ENCODE measurements at places on chromosomes 12 and 14.

- no peak for DNase-seq
These were observed 14.1 kb upstream of the NOP2 start for GRCh38 chr12:6582196-6582595.

DNA sequence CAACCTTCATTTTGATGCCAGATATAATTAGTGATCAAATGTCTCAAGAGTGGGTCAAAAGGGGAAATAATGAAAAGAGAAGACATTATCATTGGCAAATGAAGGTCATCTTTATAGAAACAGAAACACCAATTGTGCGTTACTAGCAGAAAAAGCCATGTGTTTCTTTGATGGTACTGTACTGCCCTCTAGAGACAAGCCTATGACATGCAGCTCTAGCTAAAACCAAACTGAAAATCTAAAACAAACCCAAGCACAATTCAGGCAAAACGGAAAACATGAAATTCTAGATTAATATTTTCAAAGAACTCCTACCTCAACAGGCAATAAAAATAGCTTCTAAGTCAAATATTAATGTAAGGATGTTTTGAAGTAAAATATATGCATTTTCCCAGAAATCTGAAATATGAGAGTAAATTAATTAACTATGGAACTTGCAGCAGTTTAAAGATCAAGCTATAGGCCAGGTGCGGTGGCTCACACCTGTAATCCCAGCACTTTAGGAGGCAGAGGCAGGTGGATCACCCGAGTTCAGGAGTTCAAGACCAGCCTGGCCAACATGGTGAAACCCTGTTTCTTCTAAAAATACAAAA is 115.4 kb downstream of the KLHL28 start:
- no peak for DNase-seq

DNA sequence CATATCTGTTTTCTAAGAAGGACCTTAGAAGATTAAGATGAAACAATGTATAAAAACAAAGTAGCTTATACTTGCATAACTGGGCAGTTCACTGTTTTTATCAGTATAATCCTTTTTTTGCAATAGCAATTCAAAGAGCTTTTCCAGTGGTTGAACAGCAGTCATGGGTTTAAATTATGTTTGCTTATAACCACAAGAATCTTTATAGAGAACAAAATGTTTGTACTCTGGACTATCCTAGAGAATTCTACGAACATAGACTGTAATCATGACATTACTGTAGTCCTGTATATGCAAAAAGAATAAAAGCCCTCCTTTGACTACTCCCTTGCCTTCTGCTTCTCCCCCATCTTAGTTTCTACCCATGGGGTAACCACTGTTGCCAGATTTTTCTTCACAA is 5.7 kb downstream of the FAM177A1 start:
- no peak for DNase-seq

GRCh38 chr14:81235096-81235495 is 14.3 kb upstream of the GTF2A1 start:
- DNase-seq: no peak

DNA sequence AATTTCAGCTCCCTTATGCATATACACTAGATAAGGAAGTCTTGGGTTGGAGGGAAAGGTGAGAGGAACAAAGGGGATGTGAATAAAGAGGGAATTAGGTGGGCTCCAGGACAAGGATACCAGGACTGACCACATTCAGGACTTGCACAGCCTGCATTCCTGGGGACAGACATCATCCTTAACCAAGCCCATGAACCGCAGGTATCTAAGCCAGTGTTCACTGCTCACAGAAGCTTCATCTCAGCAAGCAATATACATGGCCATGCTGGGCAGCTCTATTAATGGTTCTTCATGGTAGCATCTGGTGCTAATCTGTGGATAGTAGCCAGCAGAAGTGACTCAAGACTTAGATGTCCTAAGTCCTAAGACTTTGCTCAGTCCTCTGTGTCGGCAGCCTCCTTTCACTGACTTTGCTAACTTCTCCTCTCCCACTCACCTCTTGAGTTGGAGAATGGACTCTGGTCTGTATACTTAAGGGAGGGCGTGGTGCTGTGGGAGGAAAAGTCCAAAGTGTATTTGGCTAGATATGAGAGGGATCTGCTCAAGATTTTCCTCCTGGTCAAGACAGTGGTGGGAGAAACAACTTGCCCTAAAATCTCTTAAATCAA is 136.1 kb downstream of the ASCL1 start:
- no peak for DNase-seq

DNA sequence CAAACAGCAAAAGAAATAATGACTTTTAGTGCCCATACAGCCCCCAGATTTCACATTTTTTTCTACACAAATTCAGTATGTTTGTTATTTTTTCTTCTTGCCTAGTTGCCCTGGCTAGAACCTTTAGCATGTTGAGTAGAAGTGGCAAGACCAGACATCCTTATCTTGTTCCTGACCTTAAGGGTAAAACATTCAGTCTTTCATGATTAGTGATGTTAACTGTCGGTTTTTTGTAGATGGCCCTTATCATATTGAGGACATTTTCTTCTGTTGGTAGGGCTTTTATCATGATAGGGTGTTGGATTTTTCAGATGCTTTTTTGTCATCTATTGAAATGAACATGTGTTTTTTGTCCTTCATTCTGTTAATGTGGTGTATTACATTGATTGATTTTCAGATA is 17.1 kb downstream of the IRAK3 start:
- DNase-seq: no peak

GRCh38 chr12:96749999-96750398 is 157.1 kb upstream of the NEDD1 start:
- no peak for DNase-seq

GRCh38 chr14:70696026-70696425 is 54.3 kb downstream of the TTC9 start:
- no peak for DNase-seq

DNA sequence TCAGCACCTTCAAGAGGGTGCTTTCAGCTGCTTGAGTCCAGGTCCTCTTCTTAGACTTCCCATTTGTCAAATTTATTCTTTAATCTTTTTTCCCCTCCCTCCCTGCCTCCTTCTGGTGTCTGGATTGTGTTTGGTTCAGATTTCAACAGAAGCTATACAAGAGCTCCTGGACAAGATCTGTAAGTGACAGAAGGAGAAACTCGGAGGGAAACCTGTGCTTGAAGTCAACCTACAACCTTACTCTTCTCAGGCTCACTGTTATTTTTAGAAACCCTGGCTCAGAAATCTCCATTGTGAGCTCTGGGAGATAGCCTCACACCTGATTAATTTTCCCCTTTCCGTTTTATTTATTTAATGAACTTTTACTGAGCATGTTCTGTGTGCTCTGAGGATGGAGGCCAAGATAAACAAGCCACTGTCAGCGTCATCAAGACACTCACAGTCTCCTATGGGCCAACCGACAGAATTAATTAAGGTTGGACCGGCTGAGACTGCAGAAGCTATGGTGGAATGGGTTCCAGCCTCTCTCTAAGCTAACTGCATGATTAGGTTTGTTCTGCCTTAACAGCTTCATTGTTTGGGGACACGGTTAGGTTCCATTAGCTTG is 13.5 kb downstream of the PDE1B start:
- DNase-seq: no peak

DNA sequence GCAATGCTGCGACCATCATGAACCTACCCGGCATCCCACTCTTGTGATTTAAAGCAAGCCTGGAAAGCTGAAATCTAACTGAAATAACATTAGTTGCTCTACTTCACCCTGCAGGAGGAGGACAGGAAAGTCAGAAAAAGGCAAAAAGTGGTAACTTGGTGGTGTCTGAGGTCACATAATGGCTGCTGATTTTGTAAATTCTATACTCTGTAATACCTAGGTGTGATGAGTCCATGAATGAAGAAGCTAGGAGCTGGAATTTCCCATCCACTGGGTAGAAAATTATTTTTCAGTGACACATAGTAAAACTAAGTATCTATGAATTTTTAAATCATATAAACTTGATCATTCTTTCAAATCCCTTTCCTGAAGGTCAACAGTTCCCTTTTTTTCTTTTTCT is 183.8 kb downstream of the FOXN3 start:
- DNase-seq: no peak

- DNase-seq: no peak
These were observed 1.1 kb upstream of the BCDIN3D start for GRCh38 chr12:49843876-49844437.

- DNase-seq: no peak
These were observed 70.9 kb downstream of the VWF start for GRCh38 chr12:6053541-6053940.

DNA sequence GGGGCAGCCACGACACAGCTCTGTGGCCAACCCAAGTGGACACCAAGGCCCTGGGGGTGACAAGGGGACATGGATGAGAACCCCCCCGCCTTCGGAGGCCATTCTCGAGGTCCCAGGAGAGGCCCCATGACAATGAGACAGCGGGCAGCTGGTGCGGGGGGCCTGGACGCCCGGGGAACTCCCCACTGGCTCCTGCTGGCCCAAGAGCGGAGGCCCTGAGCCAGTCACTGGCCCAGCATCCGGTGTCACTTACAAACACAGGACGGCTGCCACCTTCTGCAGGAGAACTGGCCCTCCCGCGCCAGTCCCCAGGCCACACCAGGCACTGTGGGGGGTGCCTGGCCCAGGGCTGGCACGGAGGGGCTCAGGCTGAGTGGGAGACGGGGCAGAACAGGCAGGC is 51.4 kb downstream of the NCOR2 start:
- no peak for DNase-seq

- peak; percentile 85 for DNase-seq
These were observed 30.7 kb downstream of the P2RX4 start for GRCh38 chr12:121240484-121241101.

DNA sequence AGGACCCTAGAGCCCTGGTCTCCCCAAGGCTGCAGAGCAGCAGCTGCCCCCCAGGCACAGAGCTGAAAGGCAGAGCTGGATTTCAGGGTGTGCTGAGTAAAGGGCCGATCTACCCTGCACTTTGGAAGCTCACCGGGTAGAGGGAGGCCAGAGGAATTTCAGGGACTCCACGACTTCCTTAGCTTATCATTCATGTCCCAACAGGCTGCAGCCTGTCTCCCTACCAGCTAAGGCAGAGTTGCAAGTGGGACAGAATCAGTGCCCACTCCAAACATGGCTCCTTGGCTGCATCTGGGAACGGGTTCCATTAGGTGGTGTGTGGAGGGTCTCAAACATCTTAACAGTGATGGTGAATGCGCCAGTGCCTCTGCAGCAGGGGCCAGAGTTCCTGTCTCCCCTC is 27.5 kb downstream of the MMAB start:
- no peak for DNase-seq

DNA sequence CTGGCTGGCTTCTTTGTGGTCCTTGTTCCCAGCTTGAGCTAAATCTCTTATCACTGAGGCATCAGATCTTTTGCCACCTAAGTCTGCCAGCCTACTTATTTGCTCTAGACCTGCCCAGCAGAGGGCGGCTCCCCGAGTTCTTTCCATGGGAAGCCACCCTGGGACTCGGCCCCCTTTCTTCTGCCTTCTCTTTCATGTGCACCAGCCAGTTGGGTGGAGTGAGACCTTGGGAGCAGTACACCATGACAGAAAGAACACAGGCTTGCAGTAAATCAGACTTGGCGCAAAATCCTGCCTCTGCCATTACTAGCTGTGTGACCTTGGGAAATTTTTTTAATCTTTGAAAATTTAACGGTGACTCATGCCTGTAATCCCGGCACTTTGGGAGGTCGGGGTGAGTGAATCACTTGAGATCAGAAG is 7.4 kb downstream of the SMAGP start:
- peak; percentile 62 for DNase-seq

GRCh38 chr12:53754633-53755264 is 3.0 kb upstream of the CISTR start:
- DNase-seq: no peak

GRCh38 chr12:46100551-46101484 is 110.4 kb upstream of the SCAF11 start:
- no peak for DNase-seq

DNA sequence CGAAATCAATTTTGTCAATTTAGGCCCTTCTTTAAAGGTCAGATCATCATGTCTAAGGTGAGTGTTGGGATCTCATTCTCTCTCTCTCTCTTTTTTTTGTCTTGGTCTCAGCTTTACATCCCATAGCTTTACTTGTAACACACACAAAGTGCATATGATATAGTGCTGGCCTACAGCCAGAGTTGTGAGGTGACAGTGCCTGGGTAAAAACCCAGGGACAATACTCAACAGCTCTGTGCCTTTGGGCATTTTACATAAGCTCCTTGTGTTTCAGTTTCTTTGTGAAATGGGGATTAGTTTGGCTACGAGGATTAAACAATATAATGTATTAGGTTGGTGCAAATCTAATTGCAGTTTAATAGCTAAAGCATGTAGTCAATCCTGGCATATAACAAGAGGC is 40.2 kb downstream of the GRIP1 start:
- DNase-seq: no peak

- no peak for DNase-seq
These were observed 90.0 kb upstream of the TMEM263 start for GRCh38 chr12:106865683-106866082.

- DNase-seq: no peak
These were observed 17.2 kb downstream of the ZFP36L1 start for GRCh38 chr14:68775614-68776126.

DNA sequence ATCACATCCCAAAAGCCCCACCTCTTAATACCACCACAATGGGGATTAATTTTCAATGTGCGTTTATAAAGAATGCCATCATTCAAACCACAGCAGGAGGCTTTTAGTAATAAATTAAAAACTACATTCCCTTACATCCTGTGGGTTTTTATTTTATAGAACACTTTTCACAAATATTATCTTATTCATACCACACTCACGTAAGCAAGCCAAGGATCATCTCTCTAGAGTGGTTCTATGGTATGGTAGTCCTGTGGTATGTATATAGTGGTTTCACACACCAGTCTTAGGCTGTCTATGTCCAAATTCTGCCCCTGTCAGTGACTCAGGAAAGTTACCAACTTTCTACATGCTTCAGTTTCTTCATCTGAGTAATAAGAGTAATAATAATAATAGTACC is 100.2 kb downstream of the GALC start:
- DNase-seq: no peak

GRCh38 chr12:4763549-4763948 is 43.3 kb downstream of the GALNT8 start:
- DNase-seq: peak; percentile 3

DNA sequence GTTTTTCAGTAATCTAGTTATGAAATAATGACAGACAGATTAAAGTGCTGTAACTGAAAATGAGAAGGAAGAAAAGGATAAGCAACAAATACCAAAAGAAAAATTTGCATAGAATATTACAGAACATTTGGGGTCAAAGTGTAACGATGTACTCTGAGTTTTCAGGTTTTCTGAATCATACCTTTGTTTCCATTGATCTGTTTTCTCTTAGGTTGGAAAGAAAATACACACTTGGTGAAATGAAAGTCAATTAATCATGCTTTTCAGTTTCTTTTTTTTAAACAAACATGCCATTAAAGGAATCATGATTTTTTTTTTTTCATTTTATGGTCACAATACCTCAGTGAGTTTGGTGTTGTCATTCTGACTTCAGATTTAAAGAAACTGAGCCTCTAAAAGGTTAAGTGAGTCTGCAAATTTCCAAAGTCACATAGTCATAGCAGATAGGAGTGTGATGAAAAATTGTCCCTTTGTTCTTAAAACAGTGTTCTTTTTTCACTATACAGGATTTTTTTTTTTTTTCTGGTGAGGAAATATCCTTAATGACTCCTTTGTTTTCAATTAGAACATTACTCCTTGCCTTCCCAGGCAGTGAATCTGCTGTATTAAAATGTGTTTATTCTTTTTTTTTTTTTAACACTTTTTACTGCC is 35.9 kb upstream of the PZP start:
- no peak for DNase-seq

- DNase-seq: no peak
These were observed 42.1 kb downstream of the CCDC175 start for GRCh38 chr14:59534361-59534987.

GRCh38 chr12:86435053-86435452 is 178.9 kb upstream of the MGAT4C start:
- DNase-seq: no peak

Data from stimulated activated CD4-positive, alpha-beta T cell treated with anti-CD3 and anti-CD28 coated beads, Interleukin-15, amount 100 ng/mL, for 24 hours (primary cell).